ENCODE measurements at places on chromosomes 7 and 10.

DNA sequence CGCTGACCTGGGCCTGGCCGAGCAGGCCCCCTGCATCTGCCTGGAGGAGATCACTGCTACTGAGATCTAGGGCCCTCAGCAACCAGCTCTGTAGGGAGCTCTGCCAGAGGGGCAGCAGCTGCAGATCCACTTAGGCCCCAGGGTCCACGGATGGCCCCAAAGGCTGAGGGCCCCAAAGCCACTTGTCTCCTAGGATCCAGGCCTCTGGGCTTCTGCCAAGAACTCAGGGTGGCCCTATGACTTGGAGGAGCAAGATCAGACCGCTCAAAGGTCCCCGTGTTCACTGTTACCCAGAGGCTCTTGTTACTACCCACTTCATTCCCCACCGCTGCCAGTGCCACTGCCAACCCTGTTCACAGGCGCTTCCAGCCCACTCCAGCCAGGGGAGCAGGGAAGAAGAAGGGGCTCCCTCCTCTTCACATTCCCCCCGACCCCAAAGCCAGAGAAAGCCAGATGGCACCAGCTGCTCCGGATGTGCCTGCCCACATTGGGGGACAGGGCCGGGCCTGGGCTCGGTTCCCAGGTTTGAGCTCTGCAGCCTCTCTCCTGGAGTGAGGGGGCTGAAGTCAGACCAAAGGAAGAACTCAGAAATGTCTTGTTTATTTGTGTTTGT is 7.6 kb downstream of the LZTS2 start:
- no peak for DNase-seq

DNA sequence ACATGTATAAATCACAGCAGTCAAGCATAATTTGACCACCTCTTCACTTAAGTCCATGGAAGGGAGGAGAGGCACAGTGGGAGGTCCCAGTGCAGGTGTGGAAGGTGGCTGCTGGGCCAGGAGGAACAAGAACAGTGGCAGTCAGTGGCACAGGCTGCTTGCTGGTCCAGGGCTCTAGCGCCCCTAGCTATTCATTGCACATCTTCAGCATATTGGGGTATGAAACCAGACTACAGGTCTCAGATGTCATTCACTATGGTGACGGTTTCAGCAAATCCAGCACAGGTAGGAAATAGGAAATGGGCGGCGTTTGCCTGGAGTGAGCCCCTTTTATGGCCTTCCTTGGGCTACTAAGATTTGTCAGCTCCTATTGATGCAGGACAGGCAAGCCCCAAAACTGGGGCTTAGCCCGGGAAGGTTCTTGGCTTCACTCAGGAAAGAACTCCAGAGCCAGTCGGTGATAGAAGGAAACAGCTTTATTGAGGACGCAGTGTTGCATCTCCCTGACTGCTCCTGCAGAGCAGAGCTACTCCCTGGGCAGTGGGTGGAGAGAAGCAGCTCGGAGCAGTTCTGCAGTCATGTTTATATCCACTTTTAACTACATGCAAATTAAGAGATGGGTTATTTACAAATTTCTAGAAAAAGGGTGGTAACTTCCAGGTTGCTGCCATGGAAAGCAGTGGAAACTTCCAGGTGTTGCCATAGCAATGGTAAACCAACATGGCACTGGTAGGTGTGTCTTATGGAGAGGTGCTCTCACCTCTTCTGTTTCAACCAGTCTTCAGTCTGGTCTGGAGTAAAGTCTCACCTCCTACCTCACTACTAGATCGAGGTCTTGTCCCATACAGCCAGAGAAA is 608.8 kb downstream of the PARD3 start:
- DNase-seq = no peak

GRCh38 chr7:157996359-157997079 is 591.1 kb downstream of the PTPRN2 start:
- no peak for DNase-seq

GRCh38 chr10:69051710-69052487 is 36.0 kb upstream of the SRGN start:
- DNase-seq = no peak

- DNase-seq = no peak
Measured at GRCh38 chr7:138880881-138881578, 83.0 kb upstream of the ATP6V0A4 start.

DNA sequence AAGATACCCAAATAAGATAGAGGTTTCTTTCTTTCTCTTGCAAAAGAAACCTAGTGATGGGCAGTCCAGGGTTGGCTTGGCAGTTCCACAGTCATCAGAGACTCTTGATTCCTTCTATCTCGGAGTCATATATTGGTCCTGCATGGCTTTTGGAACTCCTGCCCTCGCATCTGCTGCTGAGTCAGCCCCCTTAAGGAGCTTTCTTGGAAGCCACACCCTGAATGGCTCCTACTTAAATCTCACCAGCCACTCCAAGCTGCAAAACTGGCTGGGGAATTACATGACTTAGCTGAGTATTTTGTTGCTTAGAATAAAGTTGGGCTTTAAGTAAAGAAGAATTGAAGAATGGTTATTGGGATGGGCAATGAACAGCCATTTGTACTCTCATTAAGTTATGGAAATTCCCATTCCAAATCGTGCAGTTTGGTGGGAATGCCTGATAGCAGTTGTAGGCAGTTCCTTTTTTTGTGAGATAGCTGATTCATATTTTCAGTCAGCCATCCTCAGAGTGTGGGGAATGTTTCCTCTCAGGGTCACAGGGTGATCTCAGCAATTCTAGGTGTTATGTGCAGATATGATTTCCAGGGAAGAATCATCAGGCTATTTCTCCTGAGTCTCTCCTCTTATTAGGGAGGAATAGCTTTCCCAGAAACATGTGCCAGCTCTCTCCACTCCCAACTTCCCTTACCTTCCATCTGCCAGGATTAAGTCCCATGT is 209.9 kb downstream of the BBS9 start:
- DNase-seq = no peak

DNA sequence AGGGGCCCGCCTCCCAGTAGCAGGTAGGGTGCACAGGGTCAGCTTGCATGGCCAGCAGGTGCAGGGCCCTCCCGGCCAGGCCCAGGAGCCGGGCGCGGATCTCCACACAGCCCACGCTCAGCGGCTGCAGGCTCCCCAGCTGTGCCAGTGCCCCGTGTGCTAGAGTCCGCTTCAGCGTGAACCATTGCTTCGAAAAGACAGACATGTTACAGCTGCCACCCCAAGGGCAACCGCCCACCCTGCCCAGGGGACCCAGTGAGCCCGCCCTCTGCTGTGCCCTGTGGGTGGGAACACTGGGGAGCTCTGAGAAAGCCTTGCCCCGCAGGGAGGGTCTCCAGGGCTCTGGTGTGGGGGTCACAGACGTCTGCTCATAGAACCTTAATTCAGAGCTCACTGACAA is 64.3 kb upstream of the NKX6-2 start:
- no peak for DNase-seq

- DNase-seq = no peak
Measured at GRCh38 chr10:62992145-62992721, 140.9 kb upstream of the NRBF2 start.

DNA sequence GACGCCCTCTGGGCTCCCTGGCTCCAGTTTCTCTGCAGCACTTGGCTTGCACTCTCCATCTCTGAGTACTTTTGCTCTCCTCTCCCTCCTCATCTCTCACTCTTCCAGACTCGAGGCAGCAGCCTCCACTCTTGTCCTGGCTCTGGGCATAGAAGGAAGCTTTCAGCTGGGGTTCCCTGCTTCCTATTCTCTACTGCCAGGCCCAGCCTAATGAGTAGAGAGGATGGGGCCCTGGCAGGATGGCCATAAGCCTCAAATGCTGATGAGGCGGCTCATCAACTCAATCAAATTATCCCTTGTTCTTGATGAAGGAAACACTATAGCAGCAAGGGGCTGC is 55.8 kb downstream of the NEURL1 start:
- DNase-seq = no peak

DNA sequence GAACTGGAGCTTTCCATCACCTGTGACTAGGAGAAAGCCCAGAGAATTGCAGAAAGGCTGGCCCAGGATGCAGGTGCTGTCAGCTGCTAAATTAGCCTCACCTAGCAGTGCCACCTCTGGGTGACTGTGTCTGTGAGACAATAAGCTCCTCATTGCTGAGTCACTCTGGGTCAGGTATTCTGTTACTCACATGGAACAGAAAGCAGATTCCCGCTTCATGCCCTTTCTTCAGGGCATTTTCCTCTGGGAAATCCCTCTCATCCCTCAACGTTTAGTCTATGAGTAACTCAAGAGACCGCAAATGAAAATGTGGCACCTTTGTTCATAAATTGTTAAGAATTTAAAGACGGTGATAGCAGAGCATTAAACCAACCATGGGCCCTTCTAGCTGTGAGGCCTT is 184.0 kb downstream of the ADAM12 start:
- DNase-seq = no peak

DNA sequence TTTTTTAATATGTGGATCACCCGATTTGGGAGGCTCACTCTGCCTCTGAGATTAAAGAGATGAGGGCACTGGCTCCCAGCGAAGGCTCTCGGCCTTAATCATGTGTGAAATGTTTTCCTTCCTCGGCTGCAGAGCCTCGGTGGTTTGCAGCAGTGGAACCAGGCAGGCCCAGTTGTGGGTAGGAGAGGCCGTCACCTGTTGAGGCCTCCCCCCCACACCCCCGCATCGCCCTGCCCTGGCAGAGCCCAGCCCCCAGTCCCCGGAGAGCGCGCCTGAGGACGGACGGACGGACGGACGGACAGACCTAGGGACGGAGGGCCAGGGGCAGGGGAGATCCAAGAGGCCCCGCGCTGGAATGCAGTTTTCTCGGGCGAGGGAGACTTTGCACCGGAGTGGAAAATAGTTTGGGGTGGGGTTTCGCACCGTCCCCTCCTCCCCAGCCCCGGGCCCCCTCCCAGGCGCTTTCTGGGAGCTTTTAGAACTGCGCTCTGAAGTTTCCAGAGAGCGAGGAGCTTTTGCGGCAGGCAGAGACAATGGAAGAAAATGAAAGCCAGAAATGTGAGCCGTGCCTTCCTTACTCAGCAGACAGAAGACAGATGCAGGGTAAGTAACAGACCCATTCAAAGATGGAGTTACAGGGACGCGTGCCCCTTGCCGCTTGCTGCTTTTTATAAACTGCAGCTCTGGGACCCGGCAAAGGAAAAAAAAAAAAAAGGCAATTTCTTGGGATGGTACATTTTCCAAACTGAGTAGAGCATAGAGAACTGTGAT is at the start of gene KIAA1217:
TSS of gene KIAA1217 (plus strand) at position 478 of the 771 bp plus-strand sequence. CDS start at position 534, 56 bp downstream.
- no peak for DNase-seq

Data from erythroblast (primary cell).